ENCODE measurements at places on chromosomes 7 and 10. TPM values are rescaled to one million over a fixed set of nuclear protein-coding genes. Genes with fewer than 3 reads are reported as not detected.

AOAH gene
- total RNA-seq: not detected

BHLHA15 gene
- not detected for total RNA-seq

EPHA1 gene
- 0.32 TPM for total RNA-seq

LMOD2 gene
- not detected for total RNA-seq

SEMA3A gene
- total RNA-seq: 37.4 TPM

DNA sequence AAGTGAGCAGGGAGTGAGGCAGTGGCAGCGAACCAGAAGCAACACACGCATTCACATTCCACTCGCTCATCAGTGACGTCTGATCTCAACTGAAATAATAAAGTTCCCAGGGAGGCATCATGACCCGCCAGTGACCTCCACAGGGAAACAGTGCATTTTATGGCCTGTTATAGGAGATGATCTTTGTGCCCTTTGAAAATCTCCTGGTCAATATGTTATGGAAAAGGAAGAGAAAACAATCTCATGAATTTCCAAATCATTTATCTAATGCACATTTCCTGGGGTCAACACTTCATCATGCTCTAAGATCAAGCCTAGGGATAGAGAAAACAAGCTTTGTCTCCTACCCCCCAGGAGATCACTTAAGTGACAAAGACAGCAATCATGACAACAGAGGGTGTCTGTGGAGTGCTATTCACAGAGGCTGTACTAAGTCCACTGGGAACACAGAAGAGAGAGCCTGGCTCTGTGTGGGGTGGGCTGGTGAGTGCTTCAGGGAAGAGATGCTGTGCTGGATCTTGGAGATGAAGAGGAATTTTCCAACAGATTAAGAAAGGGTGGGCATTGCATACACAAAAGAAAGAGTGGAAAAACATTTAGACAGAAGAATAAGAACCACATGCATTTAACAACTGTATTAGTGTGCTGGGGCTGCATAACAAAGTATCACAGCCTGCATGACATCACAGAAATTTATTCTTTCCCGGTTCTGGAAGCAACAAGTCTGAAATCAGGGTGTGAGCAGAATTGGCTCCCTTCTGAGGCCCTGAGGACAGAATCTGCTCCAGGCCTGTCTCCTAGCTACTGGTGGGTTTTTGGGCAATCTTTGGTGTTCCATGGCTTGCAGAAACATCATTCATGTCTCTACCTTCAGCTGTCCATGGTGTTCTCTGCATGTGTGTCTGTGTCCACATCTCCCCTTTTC is 613.9 kb upstream of the IGFBP3 start:
- DNase-seq: peak; percentile 86

DNA sequence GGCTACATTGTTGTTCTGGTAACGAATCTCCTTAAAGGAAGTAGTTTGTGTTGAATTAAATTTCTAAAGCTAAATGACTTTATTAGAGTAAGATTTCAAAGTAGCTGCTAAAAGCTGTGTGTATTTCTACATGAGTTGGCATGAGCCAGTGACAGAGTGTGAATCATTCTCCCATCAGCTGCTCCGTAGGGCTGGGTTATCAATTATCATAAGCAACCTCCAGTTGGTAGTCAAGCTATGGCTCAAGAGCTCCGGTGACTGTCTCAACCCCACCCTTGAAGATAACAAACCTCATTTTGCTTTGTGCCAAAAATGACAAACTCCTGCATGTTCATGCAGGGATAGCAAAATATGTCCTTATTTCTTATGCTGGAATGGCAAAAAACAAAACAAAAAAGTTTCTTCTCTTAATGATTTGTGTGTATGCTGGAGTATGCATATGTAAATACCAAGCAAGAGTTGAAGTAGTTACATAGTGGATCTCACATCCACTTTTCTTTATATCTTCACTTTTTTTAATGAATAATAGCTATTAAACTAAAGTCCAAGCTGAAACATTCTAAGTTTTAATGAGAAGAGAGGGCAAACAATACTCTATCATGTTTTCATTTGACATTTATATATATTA is 249.4 kb downstream of the CACNA2D1 start:
- DNase-seq: peak; percentile 42

DNA sequence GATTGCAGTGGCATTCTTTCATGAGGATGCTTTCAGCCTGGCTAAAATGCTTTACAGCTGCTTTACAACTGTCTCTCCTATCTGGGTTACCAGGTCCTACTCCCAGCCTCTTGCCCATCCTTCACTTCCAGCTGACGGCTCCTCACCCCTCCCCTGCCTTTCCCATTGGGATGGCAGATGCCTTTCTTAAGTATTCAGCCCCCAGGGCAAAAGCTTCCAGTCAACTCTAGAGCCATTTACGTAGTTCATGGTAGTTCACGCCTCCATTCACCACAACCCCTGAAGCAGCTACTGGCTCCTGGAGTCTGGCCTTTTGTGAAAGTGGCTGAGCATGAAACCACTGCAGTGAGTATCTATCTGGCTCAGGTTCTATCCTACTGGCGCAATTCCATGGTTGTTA is 17.2 kb upstream of the BMPER start:
- DNase-seq: no peak

GRCh38 chr10:122551450-122551849 is 9.1 kb upstream of the DMBT1 start:
- DNase-seq: no peak

DNA sequence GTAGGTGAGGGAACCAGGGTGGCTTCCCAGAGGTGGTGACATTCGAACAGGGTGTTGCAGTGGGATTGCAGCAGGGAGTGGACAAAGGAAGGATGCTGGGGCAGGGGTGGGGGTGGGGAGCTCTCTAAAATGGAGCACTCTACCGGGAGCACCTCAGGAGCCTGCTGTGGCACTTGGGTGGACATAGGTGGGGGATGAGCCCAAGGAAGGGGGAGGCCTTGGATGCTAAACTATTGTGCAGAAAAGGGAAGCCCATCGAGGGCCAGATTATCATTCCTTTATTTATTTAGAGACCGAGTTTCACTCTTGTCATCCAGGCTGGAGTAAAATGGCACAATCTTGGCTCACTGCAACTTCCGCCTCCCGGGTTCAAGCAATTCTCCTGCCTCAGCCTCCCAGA is 3.3 kb upstream of the STX1A start:
- no peak for DNase-seq

DNA sequence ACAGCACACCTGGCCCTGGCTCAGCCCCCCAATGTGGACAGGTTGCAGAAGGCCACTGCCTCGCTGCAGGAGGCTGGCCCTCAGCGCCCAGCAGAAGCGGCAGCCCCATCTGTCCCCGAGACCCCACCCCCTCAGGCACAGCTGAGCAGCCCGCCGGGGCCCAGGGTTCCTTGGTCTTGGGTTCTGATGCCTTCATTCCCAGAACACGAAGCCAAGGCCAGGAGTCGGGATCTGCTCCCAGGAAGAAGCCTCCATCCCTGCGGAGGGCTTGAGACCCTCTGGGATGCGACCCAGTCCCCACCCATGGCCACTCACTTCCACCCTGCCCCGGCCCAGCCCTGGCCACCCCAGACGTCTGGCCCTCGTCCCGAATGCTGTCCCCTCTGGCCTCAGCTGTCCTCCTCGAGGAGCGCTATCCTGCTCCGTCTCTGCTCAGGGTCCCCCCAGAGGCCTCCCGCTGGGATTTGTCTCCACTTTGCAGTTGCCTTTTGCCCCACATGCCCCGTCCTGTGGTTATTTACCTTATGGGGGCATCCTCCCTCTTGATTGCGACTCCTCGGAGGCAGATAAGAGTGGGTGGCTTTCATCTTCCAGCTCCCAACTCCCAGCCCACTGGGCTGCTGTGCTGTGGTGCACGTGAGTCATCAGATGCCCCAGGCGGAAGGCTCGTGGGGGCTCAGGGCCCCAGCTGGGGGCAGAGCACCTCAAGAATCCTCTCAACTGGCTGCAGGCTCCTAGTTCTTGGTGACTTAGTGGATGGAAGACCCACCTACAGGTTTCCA is 97.5 kb downstream of the MKI67 start:
- no peak for DNase-seq

DNA sequence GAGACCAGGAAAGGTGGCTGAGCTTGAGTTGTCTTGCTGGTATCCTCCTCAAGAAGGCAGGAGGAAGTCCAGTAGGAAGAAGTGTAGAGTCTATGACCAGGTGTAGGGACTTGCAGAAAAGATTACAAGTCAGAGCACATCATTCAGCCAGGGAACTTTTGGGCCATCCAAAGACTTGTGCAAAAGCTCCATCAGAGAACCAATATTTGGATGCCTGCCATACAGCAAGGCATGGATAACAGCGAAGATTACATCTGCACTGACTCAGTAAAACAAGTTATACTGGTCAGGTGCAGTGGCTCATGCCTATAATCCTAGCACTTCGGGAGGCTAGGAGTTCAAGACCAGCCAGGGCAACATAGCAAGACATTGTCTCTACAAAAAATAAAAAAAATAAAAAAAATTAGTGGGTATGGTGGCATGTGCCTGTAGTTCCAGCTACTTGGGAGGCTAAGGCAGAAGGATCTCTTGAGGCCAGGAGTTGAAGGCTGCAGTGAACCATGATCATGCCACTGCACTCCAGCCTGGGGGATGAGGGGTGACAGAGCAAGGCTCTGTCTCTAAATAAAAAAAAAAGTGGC is 13.2 kb upstream of the NMT2 start:
- no peak for DNase-seq

DNA sequence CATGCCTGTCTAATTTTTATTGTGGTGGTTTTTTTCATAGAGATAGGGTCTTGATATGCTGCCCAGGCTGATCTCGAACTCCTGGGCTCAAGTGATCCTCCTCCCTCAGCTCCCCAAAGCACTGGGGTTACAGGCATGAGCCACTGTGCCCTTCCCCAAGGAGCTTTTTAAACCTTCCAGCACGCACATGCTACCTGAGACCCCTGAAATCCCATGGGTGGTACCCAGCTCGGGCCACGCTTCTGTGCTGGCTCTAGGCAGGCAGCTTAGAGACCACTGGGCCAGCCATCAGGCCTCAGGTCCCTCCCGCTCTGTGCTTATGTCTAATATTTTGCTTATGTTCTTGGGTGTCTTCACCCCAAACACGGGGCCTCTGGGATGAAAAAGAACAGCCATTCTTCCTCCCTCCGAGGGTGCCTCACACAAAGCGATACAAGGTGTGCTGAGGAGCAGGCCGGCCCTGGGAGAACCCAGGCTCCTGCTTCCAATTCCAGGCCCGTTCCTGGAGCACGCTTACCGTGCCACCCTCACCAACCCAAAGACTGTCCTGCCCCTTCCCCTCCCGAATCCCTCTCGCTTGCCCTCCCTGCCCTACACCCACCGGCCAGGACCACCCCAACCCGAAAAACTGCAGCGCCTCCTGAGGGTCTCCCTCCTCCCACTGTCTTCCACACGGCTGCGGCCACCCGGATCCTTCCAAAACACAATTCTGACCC is 10.9 kb downstream of the SPOCK2 start:
- DNase-seq: no peak

- DNase-seq: no peak
Measured at GRCh38 chr10:49397036-49397999, 1.4 kb upstream of the DRGX start.

- DNase-seq: no peak
Measured at GRCh38 chr7:5827755-5828154, 46.3 kb upstream of the RNF216 start.

- DNase-seq: no peak
Measured at GRCh38 chr10:50350366-50350765, 99.0 kb upstream of the ASAH2 start.

GRCh38 chr7:43960933-43961332 is 34.7 kb downstream of the UBE2D4 start:
- DNase-seq: no peak

DNA sequence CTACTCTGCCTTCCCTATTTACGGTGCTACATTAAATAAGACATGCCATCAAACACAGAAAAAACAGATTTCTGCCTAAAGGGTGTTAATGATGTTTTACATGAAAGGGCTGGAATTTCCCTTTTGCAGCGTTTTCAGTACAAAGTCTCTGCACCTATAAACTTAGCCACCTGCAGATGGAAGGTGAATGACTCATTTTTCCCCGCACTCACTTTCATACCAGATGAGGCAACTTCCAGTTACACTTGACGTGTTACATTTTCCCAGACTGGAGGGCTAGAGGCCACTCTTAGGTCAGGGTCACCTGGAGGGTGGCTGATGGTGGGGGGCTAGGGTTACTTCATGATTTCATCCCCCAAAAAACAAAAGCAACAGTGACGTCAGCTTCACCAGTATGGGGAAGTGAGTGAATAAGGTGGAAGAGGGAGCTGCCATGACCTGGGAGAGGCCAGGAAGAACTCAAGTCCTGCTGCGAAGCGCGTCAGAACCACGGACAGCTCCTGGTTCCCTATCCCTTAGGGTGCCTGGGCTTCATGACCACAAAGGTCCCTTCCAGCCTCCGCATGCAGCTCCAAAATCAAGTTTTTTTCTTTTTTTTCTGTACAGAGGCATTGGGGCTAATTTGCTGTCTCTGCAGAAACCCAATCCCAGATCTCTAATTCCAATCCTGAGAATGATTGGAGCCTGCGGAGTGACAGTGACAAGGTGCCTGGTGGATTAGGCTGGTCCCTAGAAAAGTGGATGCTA is 94.0 kb downstream of the ADARB2 start:
- no peak for DNase-seq

DNA sequence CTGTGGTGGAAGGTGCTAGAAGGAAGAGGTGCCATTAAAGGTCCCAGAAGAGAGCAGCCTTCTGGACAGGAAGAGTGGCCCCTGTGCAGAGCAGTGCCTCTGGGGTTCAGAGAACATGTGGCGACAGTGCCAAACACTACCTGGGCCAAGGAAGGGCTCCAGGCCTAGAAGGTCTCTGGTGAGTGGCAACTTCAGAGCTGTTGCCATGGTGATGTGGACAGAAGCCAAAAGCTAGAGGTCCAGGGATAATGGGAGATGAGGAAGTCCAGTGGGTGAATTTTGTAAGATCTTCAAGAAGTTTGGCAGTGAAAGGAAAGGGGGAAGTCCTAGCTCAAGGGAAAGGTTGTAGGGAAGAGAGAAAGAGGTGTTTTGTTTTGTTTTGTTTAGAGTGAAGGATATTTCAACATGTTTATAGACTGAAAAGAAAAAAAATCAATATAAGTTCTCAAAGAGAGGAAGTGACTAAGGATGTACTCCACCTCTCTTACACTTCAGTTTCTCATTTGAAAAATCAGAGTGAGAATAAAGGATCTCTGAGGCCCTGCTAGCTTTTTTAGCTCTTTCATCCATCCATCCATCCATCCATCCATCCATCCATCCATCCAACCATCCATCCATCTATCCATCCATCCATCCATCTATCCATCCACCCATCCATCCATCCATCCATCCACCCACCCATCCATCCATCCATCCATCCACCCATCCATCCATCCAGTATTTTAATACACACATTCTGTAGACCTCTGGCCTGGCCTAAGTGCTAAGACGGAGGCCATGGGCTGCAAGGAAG is 77.1 kb upstream of the DUSP5 start:
- peak; percentile 45 for DNase-seq

DNA sequence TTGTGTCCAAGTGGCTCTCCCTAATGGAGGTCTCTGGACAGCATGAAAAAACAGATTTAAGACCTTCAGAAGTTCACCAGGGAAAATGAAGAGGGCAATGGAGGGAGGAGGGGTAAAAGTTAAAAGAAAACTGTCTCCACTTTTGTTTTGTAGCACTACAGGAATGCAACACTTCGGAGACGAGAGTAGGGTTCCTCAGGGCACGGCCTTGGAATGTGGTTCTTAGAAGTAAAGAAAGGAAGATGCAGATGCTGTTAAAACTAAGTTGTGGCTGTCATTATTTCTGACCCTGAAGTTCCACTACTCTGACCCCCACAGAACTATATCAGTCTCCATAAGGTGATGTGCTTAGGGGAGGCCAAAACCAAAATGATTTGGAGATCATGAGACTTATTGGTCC is 335.1 kb downstream of the XPNPEP1 start:
- no peak for DNase-seq

GRCh38 chr10:121288011-121288410 is 310.2 kb downstream of the FGFR2 start:
- no peak for DNase-seq

All from fibroblast of villous mesenchyme (primary cell).